ENCODE measurements at places on chromosomes 13 and 19.

- no peaks in the 10 kb centered on the region for H3K27me3 ChIP-seq
- H3K27ac ChIP-seq = no peak overlapping the region
- H3K36me3 ChIP-seq = peaks cover 38% of the 10 kb centered on the region
Measured at GRCh38 chr19:41893899-41894298, 10.9 kb downstream of the ARHGEF1 start.

DNA sequence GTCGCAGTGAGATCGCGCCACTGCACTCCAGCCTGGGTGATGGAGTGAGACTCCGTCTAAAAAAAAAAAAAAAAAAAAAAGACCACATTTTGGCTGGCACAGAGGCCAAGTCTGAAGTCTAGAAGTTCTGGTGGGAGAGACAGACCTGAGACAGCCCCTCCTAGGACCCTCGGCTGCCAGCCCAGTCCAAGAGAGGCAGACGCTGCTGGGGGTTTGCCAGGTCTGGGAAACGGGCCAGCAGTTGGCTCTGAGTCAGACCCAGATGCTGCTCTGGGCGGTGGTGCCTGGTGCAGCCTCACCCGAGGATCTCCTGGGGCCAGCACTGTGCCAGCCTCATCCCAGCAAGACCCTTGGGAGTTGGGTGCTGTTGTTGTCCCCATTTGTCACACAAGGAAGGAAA, 5.8 kb downstream of the FCHO1 start:
- no peak overlapping the region for H3K4me3 ChIP-seq
- H3K27me3 ChIP-seq = no peaks in the 10 kb centered on the region

DNA sequence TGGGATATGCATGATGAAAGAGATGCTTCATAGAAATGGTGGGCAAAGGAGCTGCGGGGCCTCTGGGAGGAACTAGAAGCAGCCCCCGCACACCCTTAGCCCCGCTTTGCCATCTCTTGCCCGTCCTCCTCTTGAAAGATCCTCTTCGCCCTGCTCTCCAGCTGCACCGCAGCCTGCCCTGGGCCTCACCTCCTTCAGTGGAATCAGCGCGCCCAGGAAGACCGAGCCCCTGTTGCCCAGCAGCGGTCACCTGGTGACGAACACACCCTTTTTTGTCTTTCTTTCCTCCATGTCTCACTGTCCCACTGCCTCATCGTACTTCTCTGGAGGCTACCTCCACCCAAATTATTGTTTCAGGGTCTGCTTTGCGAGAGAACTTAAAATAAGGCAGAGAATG, 807.6 kb downstream of the UQCRFS1 start:
- H3K36me3 ChIP-seq = no peaks in the 10 kb centered on the region
- H3K27me3 ChIP-seq = no peaks in the 10 kb centered on the region
- no peak for DNase-seq
- no peak overlapping the region for H3K4me3 ChIP-seq

- DNase-seq = no peak
- no peaks in the 10 kb centered on the region for H3K36me3 ChIP-seq
- H3K4me3 ChIP-seq = no peak overlapping the region
- no peaks in the 10 kb centered on the region for H3K4me1 ChIP-seq
- H3K27me3 ChIP-seq = no peaks in the 10 kb centered on the region
- no peak overlapping the region for H3K27ac ChIP-seq
Measured at GRCh38 chr13:94859278-94859691, 146.9 kb upstream of the SOX21 start.

- H3K36me3 ChIP-seq = no peaks in the 10 kb centered on the region
- H3K27me3 ChIP-seq = no peaks in the 10 kb centered on the region
- no peak overlapping the region for H3K4me3 ChIP-seq
- no peak for DNase-seq
- no peak overlapping the region for H3K27ac ChIP-seq
- H3K4me1 ChIP-seq = no peaks in the 10 kb centered on the region
Measured at GRCh38 chr13:30253830-30254229, 53.5 kb downstream of the KATNAL1 start.

DNA sequence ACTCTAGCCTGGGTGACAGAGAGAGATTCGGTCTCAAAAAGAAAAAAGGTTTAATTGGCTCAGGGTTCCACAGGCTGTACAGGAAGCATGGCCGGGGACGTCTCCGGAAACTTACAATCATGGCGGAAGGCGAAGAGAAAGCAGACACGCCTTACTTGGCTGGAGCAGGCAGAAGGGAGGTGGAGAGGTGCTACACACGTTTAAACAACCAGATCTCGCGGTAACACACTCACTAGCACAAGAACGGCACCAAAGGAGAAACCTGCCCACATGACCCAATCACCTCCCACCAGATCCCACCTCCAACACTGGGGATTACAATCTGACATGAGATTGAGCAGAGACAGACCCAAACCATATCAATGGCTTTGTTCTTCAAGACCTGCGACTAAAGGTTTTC, 12.8 kb downstream of the CASP14 start:
- no peaks in the 10 kb centered on the region for H3K4me1 ChIP-seq
- H3K27ac ChIP-seq = no peak overlapping the region
- no peak overlapping the region for H3K4me3 ChIP-seq
- H3K36me3 ChIP-seq = no peaks in the 10 kb centered on the region

DNA sequence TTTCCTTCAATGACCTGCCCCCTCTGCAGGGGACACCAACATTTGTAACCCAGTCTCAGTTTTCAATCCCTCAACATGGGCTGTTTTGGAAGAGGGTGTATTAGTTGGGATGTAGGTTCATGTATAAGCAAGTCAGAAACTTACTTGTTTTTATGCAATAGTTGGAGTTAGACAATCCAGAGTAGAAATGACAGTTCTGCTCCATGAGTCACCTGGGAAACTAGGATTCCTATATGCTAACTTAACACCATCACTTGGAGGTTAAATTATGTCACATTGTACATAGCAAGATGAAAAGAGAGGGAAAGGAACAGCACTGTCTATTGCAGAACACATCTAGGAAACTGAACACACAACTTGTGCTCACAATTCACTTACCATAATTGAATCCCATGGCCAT, 436.4 kb downstream of the RFC3 start:
- DNase-seq = no peak
- no peak overlapping the region for H3K4me3 ChIP-seq
- no peaks in the 10 kb centered on the region for H3K36me3 ChIP-seq

DNA sequence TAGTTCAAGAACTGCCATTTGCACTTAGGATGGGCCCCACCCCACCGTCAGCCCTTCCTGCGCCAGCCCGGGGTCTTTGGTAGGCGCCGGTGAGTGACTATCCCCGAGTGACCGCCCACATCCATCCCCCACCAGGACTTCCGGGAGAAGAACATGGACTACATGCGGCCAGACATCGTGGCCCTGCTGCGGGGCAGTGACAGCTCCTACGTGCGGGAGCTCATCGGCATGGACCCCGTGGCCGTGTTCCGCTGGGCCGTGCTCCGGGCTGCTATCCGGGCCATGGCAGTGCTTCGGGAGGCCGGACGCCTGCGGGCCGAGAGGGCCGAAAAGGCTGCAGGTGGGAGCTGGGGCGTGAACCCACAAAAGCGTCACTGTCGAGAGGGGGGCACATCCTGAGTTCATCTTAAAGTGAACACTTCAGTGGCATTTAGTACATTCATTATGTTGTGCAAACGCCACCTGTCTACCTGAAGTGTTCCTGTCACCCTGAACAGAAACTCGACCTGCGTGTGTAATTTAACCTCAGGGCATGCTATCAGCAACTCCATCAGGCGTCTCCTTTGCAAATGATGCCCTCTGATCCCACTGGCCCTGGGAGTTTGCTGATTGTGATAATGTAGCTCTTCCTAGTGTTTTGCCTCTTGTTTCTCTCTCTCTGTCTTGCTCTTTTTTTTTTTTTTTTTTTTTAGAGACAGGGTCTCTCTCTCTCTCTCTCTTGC, 42.4 kb upstream of the USE1 start:
- H3K27ac ChIP-seq = no peak overlapping the region
- H3K4me1 ChIP-seq = no peaks in the 10 kb centered on the region
- H3K36me3 ChIP-seq = no peaks in the 10 kb centered on the region
- no peak for DNase-seq
